ENCODE measurements at places on chromosomes 4 and X.
A peak's percentile ranks its signal among the peaks of the same experiment; 100 is the strongest.

- no peak for DNase-seq
Observed at GRCh38 chrX:19870710-19871490, 16.5 kb downstream of the SH3KBP1 start.

DNA sequence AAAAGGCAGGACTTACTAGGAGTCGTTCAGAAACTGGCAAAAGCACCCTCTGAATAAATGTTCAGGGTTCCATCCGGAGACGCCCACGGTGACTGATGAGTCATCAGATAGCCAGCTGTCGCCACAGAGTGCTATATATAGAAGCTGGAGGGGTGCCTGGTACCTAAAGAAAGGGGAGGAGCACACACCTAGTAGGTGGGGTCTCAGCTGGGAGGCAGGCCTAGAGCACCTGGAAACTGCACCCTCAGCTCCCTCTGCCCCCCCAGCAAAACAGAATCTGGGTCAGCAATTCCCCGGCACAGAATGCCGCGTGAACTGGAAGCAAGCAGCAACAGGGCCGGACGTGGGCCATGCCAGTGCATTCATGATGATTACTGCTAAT, 242.0 kb downstream of the BCOR start:
- peak; percentile 51 for DNase-seq

DNA sequence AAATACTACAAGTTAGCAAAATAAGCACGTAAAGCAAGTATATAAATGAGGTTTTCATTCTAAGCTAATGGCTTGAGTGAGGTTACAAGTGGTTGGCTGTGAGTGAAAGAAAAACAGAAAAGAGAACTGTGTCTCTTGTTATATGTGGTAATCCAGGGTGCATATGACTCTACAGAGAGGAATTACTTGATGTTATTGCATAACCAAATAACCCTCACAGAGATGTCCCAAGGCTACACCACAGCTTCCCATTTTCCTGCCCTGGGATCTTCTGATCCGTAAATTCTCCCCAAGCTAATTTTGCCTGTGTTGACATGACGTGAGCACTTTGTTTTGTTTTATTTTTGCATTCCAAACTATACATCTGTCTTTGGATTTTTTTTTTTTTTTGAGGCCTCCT, 470.0 kb upstream of the INTU start:
- peak; percentile 89 for DNase-seq

GRCh38 chrX:106168107-106168506, at the start of gene PWWP3B:
TSS of gene PWWP3B (plus strand) at chrX:106168305. CDS start at chrX:106205433, 37,128 bp downstream.
- DNase-seq = peak; percentile 15

DNA sequence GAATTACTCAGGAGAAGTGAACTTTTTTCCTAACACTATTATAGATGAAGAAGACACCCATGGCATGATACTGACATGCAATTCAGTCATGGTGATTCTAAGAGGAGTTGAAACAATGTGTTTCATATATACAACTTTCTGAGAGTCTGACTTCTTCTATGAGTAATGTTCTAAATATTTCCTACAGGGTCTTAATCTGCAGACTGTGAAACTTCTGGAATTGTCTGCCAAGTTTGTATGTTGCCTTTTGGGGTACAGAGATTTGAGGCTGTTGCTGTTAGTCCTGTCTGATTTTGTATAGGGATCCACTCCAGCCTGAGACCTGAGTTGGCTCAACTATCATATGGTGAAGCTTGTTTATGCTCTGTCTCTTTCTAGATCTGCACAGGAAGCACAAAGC, 160.6 kb upstream of the GATB start:
- DNase-seq = peak; percentile 66

GRCh38 chrX:139554991-139555675, 24.6 kb downstream of the F9 start:
- DNase-seq = no peak

- no peak for DNase-seq
Observed at GRCh38 chr4:6746721-6747293, 30.8 kb downstream of the BLOC1S4 start.

GRCh38 chrX:101368800-101369199, 17.2 kb downstream of the BTK start:
- no peak for DNase-seq

GRCh38 chr4:110007217-110007616, 94.5 kb downstream of the EGF start:
- DNase-seq = no peak

- DNase-seq = peak; percentile 78
Observed at GRCh38 chrX:41559235-41560052, 112.3 kb downstream of the NYX start.

DNA sequence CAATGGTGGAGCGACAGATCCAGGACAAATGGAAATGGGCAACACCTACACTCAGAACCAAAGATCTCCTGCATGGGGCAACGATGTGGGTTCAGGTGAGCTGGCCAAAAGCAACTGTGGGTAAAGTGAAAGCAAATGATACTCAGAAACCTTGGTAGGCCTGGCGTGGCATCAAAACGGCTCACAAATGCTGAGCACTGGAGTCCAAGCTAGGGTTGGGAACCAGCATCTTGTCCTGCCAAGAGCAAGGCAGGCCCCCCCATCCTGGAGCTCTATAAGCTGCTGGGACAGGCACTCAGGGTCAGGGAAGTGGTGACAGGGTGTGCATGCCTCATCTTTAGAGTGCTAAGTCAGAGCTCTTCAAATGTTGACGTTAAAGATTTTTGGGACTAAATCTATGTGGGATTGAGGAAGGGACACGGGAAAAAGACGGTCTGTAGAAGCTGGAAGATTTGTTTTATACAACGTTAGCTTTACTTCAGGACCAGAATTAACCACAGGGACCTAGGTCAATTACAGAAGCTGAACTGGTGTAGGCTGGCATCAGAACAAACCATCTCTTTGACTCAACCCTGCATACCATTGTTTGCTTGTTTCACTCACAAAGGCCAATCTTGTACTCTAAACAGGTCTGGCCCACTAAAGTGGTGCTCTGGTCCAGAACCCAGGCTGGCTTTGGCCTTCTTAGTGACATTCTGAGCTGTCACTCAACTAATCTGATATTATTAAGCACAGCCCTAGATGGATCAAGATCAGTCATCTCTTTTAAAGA, 10.7 kb downstream of the ATP8A1 start:
- no peak for DNase-seq

DNA sequence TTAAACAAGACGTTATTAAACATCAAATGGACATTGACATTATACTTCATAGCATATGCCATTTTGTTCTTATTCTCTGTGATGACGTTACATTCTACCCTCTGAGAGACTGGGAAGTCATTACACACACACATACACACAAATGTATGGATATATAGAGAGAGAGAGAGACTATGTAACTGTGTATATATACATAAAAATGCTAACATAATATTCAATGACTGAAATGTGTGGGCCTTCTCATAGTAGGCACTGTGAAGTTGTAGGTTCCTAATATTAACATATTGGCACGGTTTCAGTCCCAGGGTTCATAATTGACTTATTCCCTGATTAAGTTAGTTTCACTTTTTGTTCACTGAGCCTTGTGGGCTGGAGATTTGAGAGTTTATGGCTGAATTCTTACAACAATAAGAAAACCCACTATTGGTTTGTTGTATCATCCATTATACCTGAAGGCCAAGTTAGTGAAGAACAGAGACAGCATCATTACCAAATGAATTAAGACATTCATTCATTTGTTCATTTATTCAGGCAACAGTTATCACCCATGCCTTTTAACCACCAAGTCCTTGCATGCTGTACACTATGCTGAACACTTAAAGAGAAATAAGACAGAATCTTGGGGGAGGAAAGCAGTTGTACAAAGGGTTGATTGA, 68.5 kb downstream of the GAB1 start:
- DNase-seq = no peak

DNA sequence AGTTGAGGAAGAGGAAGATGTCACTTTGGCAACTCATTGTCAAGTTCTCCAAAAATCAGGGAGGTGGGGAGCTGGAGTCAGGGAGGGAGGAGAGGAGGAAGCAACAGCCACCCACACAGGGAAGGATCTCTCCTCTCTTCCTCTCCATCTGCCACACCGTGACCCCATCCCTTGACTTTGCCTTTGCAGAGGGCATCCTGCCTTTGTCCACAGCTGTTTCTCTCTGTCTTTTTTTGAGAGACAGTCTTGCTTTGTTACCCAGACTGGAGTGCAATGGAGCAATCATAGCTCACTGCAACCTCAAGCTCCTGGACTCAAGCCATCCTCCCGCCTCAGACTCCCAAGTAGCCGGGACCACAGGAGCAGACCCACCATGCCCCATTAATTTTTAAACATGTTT, 276.0 kb downstream of the SHOX start:
- DNase-seq = no peak

DNA sequence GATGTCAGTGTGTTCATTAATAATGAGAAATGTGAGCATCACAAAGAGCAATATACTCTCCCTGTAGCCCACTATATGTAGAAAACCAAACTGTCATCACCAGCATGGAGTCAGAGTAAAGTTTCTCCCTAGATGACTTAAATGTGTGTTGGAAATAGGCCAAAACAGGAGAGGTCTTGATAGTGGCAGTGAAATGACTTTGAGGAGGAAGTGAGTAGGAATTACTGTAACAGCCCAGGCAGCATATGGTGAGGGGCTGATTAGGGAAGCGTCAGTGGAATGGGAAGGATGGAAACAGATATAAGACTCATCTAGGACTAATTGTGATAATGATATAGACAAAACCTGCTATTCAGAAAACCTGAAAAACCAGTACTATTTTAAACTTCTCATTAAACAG, 83.9 kb downstream of the ATXN3L start:
- peak; percentile 59 for DNase-seq

DNA sequence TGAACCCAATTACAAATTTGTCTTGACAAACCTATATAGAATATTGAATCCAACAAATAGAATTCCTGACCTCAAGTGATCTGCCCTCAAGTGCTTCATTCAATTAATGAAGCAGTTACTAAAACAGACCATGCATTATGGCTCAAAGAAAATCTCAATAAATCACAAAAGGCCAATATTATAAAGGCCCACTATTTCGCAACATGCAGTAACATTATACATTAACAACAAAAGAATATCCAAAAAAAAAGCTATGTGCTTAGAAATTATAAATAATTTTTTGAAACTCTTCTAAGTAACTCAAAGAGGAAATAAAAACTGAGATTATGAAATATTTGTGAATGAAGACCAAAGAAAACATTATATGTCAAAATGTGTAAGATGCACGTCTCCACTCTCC, 177.7 kb downstream of the ZNF674 start:
- no peak for DNase-seq

- DNase-seq = peak; percentile 53
Observed at GRCh38 chr4:89640620-89641366, 196.2 kb downstream of the SNCA start.

DNA sequence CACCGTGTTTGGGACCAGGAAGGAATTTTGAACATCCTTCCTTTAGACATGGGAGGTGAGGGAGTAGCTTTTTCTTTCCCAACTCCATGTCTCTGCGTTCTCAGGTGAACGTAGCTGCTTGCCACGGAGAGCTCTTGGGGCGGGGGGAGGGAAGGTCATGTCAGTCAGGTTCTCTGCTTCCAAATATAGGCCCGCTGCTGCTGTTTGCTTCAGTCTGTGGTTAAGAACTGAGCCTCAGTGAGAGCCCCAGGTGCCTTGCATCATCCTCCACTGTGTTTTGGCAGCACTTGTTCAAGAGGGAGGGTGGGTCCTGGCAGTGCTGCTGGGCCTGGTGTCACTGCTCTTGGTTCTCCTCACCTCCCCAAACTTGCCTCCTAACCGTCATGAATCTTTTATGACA, 46.5 kb downstream of the HADH start:
- DNase-seq = no peak

DNA sequence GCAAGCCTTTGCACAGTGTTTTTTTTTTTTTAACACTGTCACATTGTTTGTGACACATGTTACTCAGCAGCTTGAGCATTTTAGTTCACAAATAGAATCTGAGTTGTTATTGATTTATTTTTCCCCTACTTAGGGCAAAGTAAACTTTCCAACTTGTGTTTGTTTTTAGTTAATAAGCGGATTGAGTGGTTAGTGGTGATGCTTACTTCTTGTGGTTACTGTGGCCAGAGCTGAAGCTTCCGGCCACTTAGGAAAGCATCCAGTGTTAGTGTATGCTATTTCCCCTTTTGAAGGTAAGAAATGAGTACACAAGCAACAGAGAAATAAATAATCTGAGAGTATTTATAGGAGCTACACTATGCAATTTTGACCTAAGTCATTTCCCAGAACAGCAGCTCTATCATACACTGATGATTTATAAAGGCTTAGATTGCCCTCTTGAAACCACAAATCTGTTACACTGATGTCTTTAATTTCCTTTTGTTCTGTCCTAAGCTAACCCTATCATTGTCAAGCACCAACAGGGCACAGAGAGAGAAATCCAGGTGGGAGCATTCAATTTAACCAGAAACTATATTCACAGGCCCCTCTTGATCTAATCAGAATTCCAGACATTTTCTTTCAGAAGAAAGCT, 2464.6 kb downstream of the PCDH7 start:
- no peak for DNase-seq

- DNase-seq = no peak
Observed at GRCh38 chrX:24410514-24411189, 50.2 kb downstream of the SUPT20HL1 start.

DNA sequence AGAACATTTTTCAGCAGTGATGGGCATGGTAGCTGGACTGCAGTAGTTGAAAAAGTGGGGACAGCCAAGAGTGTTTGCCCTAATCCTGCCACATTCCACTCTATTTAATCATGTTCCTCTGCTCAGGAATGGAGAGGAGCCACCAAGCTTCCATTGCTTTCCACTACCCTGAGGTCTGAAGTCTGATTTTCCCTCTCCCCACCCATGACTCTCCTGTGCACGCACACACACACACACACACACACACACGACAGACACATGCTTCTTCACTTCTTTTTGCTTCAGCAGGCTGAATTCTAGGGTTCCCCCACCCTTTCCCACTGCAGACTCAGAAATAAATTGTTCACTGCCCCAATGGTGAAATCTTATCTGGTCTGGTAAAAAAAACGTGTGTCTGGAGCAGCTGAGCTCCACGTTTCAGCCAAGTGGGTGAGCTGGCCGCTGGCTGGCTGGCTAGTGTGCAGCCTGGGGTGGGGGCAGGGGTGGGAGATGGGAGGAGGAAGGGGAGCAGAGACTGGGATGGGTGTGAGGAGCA, 142.7 kb upstream of the NALF2 start:
- DNase-seq = peak; percentile 82

DNA sequence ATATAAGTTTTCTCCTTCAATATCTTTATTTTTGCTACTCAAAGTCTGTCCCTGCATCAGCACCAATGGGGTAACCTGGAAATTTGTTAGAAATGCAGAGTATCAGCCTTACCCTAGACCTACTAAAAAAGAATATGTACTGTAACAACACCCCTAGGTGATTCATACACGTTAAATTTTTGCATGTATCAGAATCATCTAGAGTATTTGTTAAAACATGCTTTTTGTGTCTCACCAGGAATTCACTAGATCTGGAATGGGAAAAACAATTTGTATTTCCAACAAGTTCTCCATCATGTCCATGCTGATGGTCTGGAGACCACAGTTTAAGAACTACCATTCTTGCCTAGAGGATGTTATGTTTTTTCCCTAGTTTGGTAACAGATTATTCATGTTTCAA, 196.0 kb upstream of the EDNRA start:
- DNase-seq = no peak

DNA sequence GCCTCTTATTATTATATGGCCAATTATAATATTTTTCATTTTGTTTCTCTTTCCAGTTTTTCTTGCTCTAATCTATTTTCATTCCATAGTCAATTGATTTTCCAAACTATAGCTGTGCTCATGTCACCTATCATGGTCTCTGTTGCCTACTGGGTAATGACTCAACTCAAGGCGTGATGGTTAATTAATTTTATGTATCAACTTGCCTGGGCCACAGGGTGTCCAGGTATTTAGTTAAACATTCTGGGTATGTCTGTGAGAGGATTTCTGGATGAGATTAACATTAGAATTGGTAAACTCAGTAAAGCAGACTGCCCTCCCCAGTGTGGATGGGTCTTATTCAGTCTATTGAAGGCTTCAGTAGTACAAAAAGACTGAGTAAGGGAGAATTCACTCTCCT, 9.9 kb downstream of the FHIP1A start:
- no peak for DNase-seq

Data from fibroblast of skin of right quadriceps (primary cell).